ENCODE measurements at places on chromosomes 1 and 21.

GRCh38 chr1:208071435-208072031, 160.6 kb upstream of the CD34 start:
- no peak for DNase-seq

DNA sequence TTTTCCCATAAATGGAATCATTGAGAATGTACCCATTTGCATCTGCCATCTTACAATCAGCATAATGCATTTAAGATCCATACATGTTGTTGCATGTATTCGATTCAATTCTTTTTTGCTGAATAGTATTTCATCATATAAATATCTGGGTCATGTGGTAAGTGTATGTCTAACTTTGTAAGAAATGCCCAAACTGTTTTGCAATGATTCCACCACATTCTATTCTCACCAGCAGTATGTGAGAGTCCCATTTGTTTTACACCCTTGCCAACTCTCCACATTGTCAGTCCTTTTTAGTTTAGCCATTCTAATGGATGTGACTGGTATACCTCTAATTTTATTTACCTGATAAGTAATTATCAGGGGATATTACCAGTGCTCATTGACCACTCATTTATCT, 115.8 kb upstream of the PBX1 start:
- no peak for DNase-seq

DNA sequence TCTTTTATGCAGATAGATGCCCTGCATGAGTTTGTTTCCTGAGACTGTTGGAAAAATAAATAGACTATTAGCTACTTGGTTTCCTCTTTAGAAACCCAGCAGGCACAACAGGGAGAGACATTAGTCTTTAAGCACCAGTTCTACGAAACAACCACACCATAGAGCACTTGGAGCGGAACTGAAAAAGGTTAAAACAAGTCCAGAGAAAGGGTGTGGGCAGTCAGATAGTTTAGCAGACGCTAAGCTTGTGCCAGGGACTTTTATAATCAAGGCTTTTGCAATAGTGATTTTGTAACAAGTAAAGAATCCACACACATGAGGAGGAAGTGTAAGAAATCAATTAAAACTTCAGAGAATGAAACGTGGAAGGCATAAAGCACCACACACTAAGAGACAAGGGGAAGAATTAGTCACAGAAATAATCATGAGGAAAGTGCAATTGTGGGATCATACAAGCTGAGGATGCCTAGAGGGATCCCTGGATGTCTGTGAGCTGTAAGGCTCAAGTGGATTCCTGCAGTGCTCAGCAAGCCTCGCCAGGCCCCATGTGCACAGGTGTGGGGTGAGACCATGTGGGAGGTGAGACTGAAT, 37.8 kb upstream of the TLR5 start:
- no peak for DNase-seq

DNA sequence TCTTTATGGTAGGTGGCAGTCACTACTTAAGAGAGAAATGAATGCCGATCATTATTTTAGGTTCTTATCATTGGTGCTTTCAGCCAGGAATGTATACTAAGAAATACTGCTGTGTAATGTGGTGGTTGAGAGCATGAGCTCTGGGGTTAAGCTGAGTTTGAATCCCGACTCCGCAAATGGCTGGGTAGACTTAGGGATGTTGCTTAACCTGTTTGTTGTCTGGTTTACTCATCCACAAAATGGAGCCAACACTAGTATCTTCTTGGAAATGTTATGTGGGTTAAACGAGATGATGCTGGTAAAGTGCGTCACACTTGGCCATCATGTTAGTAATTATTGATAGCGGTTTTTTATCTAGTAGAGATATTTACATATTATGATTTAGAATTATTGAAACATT, 83.8 kb downstream of the WDR3 start:
- no peak for DNase-seq

DNA sequence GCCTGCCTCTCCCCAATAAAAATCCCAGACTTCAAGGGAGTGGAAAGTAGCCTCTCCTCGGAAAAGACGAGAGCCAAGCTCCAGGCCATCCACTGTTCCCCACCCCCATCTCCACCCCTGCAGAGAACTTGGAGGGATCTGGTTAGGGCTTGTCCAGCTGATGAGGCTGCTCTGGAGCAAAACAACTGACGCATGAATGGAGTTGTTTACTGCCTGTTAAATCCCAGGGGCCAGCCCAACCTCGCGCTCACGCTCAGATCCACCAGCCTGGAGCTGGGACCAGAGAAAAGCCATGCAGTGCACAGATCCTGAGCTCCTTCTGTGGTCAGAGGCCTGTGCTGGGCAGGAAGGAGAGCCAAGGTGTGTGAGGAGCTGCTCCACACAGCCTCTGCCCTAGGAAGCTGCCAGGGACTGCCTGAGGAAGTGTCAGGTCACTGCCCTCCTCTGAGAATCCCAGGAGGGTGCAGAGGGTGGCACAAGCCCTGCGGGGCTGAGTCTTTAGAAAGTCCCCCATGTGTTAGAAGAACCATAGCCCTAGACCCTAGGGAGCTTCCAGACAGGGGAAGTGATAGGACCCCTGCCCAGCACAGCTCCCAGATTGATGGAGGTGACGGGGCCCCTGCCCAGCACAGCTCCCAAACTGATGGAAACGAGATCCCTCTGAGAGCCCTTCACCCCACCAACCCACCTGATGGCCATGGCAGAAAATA, 109.0 kb upstream of the IPO9 start:
- DNase-seq: peak; percentile 54

- no peak for DNase-seq
Observed at GRCh38 chr1:1438531-1439381, 3.3 kb downstream of the VWA1 start.

DNA sequence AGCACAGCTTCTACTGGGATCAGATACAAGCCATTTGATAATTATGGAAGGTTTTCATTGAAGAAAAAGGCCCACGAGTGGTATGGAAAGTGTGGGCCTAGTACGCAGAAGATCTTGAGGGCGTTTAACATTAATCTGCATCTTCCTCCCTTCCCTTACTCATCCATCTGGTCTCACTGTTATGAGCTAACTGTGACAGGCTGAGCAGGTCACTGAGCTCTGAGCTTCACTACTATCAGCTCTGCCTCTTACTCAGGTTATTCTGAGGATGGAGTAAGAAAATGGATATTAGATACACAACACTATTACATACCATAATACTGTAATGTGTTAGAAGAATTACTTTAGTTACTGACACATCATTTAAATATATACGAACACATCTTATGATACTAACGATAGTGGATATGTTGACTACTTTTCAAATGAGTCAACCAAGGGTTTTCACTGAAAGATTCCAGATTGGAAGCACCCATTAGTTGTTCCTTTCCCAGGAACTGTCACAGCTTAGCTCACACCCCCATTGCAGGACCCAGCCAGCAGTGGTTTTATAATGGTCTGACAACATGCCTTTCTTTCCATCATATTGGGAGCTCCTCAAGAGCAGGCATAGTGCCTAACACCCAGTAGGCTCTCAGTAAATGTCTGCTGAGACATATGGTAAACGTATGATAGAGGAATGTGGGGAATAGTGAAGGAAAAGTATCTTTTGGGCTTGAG, 97.8 kb upstream of the C8B start:
- no peak for DNase-seq

DNA sequence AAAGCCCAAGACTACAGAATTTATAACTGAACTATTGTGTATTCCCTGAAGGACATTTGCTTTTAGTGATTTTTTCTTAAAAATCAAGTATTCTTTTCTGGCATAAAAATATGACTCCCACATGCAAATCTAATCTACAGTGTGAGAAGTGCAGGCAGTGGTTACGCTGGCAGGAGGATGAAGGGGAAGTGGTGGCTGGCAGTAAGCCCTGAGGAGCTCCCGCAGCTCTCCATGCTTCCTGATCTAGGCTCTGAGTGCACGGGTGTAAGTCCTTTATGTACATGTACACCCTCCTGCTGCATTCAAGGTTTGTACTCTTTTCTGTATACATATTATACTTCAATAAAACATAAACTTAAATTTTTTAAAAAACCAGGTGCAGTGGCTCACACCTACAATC, 67.5 kb upstream of the PRDX6 start:
- DNase-seq: no peak

DNA sequence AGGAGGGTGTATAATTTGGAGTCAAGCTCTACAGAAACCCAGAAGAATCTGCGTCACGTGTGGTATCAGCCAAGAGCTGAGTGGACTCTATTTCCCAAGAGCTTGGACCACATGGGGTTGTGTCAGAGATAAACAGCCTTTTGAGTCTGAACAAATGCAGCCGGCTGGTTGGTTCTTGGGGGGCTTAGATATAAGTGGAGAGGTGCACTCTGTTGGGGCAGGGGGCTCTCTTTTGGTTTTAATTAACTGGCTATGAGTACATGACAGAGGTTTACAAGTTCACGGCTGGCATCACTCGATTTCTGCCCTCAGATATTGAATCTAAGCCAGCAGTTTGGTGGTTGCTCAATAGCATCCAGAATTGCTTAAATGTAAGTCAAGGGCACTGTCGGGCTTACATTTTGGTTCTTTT, 501 bp upstream of the MRAP start:
- DNase-seq: no peak

DNA sequence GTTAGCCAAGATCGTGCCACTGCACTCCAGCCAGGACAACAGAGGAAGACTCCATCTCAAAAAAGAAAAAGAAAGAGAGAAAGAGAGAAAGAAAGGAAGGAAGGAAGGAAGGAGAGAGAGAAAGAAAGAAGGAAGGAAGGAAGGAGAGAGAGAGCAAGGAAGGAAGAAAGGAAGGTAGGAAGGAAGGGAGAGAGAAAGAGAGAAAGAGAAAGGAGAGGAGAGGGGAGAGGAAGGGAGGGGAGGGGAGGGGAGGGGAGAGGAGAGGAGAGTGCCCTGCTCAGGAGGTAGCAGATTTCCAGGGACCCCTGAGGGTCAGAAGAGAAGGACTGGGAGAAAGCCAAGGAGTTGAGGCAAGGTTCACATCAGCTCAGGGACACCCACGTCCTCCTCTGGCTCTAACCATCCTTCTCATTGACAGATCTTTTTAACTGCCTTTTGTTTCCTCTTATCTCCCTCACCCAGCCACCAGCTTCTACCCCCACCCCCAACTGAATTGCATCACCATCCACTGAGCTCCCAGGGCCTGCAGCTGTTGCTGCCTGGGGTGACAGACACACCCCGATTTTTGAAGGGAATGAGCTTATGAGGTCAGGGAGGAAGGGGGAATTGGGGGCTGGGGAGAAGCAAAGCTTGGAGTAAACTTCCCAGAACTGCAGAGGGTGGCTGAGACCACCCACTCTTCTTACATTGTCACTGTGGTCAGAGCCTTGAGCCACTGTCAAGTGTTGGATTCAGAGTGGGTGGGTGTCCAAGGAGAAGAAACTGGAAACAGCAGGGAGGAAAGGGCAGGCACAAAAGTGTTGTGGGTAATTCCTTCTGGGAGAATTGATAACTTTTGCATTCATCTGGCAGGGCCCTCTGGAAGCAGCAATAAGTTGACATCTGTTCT, 91.6 kb downstream of the GLUL start:
- no peak for DNase-seq

GRCh38 chr1:21669258-21670058, at the start of gene RAP1GAP:
TSS of gene RAP1GAP (minus strand) at chr1:21669357. CDS start at chr1:21620032, 49,325 bp downstream.
- DNase-seq: no peak

DNA sequence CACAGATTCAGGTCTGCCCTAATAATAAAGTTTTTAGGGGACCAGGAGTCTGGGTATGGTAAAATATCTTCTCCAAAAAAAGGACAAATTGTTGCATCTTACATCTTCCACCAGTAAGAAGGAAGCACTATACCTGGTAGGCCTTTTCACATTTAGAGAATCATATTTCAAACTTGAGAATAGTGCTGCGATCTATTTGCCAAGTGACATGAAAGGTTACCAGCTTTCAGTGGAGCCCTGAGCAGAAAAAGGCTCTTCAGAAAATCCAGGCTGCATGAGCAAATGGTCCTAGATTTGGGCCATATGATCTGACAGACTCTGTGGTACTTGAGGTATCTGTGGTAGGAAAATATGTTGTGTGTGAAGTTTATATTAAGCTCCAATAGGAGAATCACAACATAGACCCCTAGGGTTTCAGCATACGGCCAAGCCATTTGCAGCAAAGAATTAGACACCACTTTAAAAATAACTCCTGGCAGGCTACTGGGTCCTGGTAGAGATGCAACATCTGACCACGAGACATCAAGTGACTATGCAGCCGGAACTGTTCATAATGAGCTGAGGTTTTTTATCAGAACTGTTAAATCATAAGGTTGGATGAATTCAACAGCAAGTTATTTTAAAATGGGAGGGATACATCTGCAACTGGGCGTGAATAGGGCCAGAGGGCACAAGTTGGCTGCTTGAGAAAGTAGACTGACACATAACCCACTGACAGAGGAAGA, 38.6 kb upstream of the CCDC190 start:
- DNase-seq: peak; percentile 70

DNA sequence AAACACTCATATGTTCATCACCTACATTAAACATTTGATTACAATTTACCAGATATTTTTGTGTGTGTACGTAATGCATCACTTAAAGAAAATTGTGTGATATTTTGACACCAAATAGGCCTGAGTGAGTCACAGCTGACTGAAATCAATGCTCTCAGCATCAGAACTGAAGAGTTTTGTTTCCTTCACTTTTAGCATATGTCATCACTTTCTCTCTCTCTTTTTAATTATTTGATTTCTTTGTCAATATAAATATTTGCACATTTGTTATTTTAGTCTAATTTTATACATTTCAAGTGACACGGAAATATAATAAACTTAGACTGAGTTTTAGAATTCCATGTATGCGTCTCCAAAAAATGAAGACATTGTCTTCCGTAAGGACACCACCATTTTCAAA, 545.3 kb downstream of the PTPRC start:
- no peak for DNase-seq

DNA sequence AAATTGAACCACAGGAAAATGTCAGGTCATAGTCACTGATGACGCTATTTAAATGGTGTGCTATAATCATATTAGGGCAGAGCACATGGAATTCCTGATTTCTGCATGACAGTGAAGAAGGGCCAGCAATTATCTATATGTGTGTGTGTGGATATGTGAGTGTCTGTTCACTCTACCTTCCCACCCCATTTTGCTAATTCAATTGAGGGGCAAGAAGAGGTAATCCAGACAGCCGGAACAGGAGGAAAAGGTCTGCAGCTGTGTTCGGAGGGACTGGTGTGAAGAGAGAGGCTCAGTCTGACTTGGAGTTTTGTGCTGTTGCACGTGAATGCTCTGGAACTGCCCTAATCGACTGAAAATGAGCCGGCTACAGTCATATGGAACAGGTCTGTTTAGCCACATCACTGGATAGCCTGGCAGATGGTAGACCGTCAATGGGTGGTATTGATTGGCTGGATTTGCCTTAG, 5.1 kb upstream of the ELAVL4 start:
- DNase-seq: no peak

GRCh38 chr1:61130338-61131000, 48.1 kb downstream of the NFIA start:
- no peak for DNase-seq

- no peak for DNase-seq
Observed at GRCh38 chr1:115158181-115158580, 68.9 kb upstream of the TSPAN2 start.

GRCh38 chr21:20814090-20814489, 184.1 kb upstream of the NCAM2 start:
- DNase-seq: no peak

- DNase-seq: peak; percentile 8
Observed at GRCh38 chr21:41068967-41069642, 98.9 kb upstream of the BACE2 start.
